ENCODE measurements at places on chromosomes 5 and 9. TPM values are rescaled to one million over a fixed set of nuclear protein-coding genes. Genes with fewer than 3 reads are reported as not detected.

The GLRX gene
- total RNA-seq = 43.6 TPM

GRCh38 chr5:36301858-36302603, at the start of gene RANBP3L:
RANBP3L (minus strand) TSS chr5:36301902; CDS start chr5:36301416, 486 bp downstream.
- peak; percentile 65 for DNase-seq

The ZNF462 gene
- total RNA-seq = 36.1 TPM

The DOCK2 gene
- 56.1 TPM for total RNA-seq

GRCh38 chr5:136070486-136071285, 41.9 kb downstream of the TGFBI start:
- peak; percentile 35 for DNase-seq

DNA sequence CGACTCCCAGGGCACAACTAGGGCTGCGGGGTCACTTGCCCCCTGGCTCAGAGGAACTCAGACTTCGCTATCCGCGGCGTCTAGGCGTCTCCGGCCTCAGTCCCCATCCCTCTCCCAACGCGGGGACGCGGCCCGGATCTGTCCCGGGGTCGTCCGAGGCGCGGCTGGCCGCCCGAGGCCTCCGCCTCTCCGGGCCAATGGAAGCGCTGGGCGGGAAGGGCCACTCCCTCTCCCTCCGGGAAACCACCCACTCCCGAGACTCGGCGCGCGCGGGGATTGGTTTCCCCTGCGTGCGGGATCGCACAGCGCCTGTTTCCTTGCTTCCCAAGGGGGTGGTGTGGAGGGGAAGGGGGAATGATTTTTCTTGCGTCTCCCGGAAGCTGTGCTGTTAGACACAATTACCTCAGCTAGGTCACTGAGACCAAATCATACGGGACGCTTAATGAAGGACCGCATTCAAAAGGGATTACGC, 38.3 kb downstream of the NR2F1 start:
- DNase-seq = peak; percentile 55

Data from renal cortical epithelial cell (primary cell).